ENCODE measurements at places on chromosomes 1 and 21.

- H3K27me3 ChIP-seq: no peaks in the 10 kb centered on the region
- DNase-seq: no peak
- H3K36me3 ChIP-seq: no peaks in the 10 kb centered on the region
- H3K4me3 ChIP-seq: no peak overlapping the region
Measured at GRCh38 chr1:160773093-160773492, 22.9 kb upstream of the LY9 start.

DNA sequence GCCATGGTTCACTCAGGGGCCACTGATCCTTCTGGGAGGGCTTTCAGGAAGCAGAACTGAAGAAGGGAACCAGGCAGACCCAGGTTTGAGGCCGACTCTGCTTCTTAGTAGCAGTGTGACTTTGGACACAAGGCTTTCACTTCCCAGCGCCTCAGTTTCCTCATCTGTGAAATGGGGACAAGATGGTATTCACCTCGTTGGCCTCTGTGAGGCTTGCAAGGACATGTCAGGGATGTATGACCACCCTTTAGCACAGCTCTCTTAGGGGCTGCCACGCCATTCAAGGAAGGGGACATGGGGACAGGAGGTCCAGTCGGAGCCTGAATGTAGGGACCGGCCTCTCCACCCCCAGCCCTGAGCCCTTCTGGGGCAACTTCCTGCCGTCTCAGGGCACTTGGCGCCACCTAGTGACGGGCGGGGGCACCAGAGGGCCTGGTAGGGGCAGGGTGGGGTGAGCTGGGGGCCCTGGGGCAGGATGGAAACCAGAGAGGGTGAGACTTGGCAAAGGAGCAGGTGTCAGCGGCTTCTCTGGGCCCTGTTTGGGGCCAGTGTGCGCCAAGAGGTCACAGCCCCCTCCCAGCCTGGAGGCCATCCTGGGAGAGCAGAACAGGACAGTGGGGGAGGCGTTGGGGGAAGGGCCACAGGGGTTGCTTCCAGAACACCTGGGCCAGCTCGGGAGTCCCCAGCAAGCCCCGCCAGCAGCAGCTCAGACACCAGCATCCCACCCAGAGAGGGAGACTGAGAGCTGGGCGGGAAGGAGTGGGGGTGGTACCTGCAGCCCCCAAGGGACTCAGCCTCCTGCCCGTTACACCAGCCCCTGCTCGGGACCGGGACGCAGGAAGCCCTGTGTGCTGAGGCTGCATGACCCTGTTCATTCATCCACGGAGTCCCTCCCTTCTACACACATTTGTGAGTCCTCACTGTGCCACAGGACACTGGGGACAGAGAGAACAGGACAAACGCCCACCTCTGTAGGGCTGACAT is 102.5 kb upstream of the TARDBP start:
- H3K4me1 ChIP-seq: no peaks in the 10 kb centered on the region
- no peak for DNase-seq
- no peaks in the 10 kb centered on the region for H3K27me3 ChIP-seq

GRCh38 chr1:153652805-153653500 is 5.5 kb upstream of the SNAPIN start:
- peak overlapping the region; percentile 51 for H3K27ac ChIP-seq
- no peaks in the 10 kb centered on the region for H3K36me3 ChIP-seq
- peaks cover 5% of the 10 kb centered on the region for H3K4me1 ChIP-seq

GRCh38 chr1:70871790-70872189 is 175.8 kb downstream of the PTGER3 start:
- H3K27me3 ChIP-seq: no peaks in the 10 kb centered on the region
- no peaks in the 10 kb centered on the region for H3K36me3 ChIP-seq

- H3K4me1 ChIP-seq: no peaks in the 10 kb centered on the region
- H3K27ac ChIP-seq: no peak overlapping the region
- no peaks in the 10 kb centered on the region for H3K36me3 ChIP-seq
- no peak for DNase-seq
Measured at GRCh38 chr1:223176437-223176836, 33.4 kb upstream of the TLR5 start.

DNA sequence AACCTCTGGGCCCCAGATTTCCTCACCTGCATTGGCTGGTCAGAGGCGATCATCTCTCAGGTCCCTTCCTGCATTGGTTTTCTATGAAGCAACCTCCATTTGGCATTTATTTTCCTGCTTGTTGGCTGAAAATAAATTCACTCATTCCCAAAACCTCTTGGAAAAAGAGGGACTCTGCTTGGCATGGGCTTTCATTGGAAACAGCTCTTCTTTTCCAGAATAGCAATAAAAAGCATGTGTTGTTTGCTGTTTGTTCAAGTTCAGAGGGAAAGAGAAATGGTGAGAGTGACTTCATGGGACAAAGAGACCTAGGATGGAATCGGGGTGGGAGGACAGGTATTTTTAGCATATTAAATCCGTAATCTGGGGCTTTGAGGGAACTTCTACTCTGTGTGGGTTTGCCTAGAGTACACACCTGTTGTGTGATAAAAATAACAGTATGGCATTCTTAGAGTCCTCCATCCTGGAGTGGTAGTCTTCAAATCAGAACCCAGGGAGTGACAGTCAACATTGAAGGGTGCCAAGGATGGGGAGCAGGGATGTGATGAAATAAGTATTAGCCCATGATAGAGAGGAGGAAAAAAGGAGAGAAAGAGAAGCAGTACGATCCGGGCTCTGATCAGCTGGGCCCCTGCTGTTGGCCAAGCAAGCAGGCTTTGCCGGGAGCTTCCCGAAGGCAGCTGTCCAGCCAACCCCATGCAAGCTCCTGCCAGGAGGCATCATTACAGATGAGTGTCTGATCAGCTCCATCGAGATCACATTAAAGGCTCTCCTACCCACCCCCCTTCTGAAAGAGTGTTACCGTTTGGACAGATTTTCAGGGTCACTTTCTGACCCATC is 131.9 kb upstream of the NFIA start:
- H3K4me3 ChIP-seq: no peak overlapping the region
- DNase-seq: no peak
- no peaks in the 10 kb centered on the region for H3K4me1 ChIP-seq
- H3K27me3 ChIP-seq: no peaks in the 10 kb centered on the region
- no peak overlapping the region for H3K27ac ChIP-seq
- no peaks in the 10 kb centered on the region for H3K36me3 ChIP-seq

DNA sequence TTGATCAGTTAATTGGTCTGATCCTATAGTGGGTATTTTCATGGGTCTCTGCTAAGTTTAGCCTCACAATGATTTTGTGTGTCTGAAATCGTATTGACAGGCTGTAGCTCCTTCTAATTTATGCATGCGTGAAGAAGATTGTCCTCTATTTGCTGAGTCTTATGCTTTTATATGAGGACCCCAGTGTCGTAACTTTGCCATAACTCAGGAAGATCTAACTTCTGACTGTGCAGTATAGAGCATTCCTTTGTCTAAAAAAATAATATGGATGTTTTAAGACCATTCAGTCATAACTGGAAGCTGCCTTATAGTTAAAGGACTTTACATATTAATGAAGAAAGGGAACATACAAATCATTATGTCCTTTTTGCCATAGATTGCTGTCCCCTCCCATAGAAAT is 73.3 kb downstream of the CAMTA1 start:
- H3K4me3 ChIP-seq: no peak overlapping the region
- H3K27me3 ChIP-seq: no peaks in the 10 kb centered on the region
- no peak for DNase-seq
- H3K36me3 ChIP-seq: peaks cover 12% of the 10 kb centered on the region

DNA sequence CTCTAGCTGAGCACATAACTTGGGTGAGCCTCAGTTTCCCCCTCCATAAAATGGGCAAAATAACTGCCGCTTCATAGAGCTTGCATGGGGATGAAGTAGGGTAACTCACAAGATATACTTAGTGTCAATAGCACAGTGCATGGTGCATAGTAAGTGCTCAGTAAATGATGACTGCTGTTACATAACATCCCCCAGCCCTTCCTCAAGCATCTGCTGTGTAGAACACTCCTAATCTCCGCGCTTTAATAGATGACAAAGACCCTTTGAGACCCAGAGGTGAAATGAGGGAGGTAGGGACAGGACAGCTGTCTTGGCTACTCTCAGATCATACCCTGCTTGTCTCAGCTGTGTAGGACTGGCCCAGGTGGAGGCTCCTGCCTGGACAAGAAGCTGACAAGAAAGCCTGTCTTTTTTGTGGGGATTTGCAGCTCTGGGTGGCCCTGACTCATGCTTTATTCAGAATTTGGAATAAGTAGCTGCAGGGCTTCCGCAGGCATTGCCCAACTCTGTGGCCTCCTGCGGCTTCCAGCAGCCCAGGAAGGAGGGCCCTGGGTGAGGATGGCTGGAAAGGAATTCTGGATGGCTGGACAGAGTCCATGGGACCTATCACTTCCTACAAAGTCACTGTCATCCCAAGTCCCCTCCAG is 20.7 kb upstream of the PADI4 start:
- no peaks in the 10 kb centered on the region for H3K36me3 ChIP-seq
- H3K4me3 ChIP-seq: no peak overlapping the region
- no peak overlapping the region for H3K27ac ChIP-seq
- no peaks in the 10 kb centered on the region for H3K4me1 ChIP-seq
- H3K27me3 ChIP-seq: no peaks in the 10 kb centered on the region

GRCh38 chr21:33403128-33403785 is at the start of gene IFNGR2:
IFNGR2 (plus strand) TSS chr21:33403413; CDS start chr21:33403544, 131 bp downstream.
- no peaks in the 10 kb centered on the region for H3K36me3 ChIP-seq
- no peaks in the 10 kb centered on the region for H3K27me3 ChIP-seq
- H3K4me1 ChIP-seq: peaks cover 19% of the 10 kb centered on the region
- peak within 1 kb of the TSS; percentile 97 for H3K4me3 ChIP-seq
- peak within 1 kb of the TSS; percentile 99 for H3K27ac ChIP-seq

DNA sequence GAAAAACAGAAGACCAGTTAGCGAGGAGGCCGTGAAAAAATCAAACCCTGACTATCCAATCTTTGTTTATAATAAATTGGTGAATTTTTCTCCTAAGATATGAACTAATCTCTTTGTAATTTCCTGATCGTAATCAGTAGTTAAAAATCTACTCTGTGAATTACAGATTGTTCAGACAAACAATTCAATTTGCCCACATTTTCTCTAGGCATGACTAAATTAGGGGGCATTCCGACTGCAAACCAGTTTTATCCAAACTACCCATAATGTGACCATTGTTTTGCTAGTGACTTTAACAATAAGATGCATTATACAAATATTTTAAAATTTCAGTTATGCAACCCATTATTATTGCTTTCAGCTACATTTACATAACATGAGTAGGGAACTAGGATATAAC is 546.9 kb upstream of the ADAMTS5 start:
- no peaks in the 10 kb centered on the region for H3K27me3 ChIP-seq
- DNase-seq: no peak
- H3K4me3 ChIP-seq: no peak overlapping the region
- no peak overlapping the region for H3K27ac ChIP-seq

- H3K27ac ChIP-seq: no peak overlapping the region
- no peaks in the 10 kb centered on the region for H3K36me3 ChIP-seq
- DNase-seq: no peak
- peaks cover 10% of the 10 kb centered on the region for H3K4me1 ChIP-seq
- no peaks in the 10 kb centered on the region for H3K27me3 ChIP-seq
Measured at GRCh38 chr1:168582688-168583336, 6.4 kb downstream of the XCL1 start.

DNA sequence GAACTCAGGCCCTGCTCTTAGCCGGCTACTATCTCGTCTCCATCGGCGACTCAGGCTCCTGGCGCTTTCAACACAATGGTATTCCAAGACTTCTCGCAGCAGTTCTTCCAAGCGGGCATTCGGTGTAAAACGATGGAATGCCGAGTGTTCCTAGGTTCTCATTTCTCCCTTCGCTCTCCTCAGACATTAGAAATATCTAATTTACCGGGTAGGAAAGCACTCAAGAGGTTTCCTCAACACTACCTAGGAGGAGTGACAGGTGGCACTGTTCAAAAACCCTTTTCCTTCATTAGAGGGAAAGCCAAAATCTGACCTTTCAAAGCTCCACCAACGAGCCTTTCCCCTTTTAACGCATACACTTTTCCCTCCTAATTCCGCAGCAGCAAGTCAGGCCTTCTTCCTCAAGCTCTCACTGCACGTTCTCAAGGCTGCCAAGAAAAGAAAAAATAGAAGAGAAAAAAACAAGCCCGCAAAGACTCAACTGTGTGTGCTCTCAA is 601 bp downstream of the UBE2G2 start:
- peaks cover 18% of the 10 kb centered on the region for H3K36me3 ChIP-seq
- DNase-seq: no peak
- no peaks in the 10 kb centered on the region for H3K27me3 ChIP-seq
- peaks cover 7% of the 10 kb centered on the region for H3K4me1 ChIP-seq
